ENCODE measurements at places on chromosomes 3 and 15.

GRCh38 chr3:76456322-76456721 is 583.6 kb upstream of the ROBO2 start:
- DNase-seq, result no peak

GRCh38 chr3:76958274-76958673 is 81.6 kb upstream of the ROBO2 start:
- DNase-seq, result no peak

DNA sequence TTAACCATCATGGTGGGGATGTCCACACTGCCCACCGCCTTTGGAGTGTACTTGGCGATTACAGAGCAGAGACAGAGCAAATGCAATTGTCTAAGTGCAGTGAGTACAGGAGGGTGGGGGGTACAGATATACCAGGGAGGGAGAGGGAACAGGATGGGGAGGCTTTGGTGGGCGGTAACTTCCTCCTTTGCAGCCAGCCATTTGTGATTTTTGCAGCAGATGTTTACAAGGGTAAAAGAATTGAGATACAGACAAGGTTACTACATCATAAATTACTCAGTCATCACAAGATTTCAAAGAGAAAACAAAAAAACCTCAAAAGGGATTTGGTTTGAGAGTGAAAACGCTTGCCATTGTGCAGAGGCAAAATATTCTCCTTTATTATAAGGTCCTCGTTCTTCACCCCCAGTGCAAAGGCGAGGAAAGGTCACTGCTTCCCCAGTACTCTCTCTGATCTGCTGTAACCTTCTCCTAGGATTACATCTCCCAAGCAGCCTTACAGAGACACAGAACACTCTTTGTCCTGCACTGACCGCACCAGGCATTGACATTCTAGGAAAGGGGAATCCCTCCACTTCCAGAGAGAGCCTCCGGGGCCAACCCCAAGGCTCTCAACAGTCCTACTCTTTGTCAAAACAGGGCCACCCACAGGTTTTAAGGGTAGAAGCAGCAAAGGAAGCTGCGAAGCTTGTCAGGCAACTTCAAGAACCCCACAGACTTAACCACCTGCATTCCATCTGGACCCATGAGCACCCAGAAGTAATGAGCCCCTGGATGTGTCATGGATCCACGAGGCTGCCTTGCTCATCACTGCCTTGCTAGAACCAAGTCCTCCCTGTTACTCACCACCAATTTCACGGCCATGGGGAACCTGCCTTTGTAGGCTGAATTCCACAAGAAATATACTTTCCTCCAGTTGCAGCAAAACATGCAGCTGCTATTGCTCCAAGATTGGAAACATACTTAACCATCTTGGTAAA is 117.3 kb downstream of the ADAMTS17 start:
- no peak for DNase-seq

GRCh38 chr15:39213385-39213840 is 367.5 kb upstream of the THBS1 start:
- no peak for DNase-seq

DNA sequence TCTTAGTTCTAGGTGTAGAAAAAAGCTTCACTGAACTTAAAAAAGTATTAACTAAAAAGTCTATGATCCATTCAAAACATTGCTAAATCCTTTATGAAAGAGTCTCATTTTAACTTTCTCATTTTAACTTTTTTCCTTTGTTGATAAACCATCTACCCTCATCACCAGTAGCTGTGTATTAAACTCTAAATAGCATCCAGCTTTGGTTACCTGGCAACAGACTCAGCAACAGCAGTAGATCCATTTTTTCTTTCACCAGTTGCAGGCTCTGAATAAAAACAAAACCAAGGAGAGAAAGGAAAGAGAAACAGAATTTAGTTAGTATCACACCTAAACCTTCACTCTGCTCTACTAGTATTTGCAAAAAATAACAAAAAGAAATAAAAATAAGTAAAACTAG is 51.6 kb downstream of the TP53BP1 start:
- no peak for DNase-seq

GRCh38 chr15:78419367-78419766 is 18.6 kb upstream of the IREB2 start:
- no peak for DNase-seq

DNA sequence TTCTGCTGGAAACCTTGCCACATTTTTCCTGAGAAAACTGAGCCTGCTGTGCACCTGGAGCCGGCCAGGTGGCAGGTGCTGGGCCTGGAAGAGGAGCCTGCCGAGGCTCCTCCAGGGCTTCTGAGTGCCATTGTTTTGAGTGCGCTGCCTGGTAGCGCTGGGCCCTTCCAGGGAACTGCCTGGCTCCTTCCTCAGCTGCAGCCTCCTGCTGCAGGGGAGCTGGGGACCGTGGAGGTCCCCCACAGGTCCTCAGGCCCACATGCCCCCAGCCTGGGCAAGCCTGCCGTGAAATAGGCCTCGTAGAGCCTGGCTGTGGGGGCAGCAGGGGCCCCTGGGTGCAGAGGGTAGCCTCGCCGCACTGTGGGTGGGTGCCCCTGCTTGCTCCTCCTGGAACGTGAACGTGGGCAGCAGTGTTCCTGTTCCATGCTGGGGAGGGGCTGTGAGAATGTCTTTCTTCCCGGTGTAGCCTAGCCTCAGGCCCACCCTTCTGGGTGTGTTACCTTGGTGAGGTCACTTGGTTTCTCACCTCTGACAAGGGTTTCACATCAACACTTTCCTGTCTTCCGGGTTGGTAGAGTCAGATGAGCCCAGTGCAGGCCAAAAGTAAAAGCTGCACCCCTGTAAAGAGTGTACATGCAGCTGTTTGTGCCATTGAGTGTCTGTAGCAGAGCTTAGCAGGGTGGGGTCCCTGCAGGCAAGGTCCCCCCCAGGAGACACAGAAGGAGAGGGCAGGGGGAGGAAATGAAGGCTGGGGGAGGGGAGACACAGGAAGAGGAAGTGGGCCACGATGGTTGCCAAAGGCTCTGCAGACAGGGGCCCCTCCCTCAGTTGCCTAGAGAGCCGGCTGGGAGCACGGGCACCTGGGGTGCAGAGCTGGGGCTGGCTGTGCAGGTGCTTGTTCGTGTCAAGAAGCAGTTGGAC is 34.5 kb downstream of the KLF13 start:
- DNase-seq, result no peak

DNA sequence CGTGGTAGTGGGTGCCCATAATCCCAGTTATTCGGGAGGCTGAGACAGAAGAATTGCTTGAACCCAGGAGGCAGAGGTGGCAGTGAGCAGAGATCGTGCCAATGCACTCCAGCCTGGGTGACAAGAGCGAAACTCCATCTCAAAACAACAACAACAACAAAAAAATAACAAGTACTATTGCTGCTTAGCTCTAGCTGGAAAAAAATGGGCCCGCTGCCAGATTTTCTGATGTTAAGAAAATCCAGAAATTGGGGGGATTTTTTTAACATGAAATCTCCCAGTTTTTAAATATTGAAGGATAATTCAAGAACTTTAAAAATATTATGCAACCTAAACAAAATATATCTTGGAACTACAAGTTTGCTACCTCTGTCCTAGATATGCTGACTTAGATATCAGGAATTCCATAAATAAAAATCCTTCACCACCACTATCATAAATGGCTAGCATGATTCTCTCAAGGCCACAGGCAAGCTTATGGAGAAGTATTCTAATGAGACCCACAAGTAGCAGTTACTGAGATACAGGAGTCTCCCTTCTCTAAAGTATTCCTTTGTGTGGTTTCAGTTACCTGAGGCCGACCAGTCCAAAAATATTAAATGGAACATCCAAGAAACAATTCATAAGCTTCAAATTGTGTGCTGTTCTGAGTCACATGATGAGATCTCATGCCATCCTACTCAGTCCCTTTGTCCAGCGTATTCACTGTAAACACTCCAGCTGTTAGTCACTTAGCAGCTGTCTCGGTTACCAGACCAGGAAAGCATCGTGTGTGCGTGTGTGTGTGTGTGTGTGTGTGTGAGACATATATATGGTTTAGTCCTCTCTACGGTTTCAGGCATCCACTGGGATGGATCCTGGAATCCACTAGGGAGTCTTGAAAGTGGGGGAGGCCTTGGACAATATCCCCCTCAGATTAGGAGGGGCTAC is 277.2 kb downstream of the TBL1XR1 start:
- DNase-seq, result peak; percentile 40

DNA sequence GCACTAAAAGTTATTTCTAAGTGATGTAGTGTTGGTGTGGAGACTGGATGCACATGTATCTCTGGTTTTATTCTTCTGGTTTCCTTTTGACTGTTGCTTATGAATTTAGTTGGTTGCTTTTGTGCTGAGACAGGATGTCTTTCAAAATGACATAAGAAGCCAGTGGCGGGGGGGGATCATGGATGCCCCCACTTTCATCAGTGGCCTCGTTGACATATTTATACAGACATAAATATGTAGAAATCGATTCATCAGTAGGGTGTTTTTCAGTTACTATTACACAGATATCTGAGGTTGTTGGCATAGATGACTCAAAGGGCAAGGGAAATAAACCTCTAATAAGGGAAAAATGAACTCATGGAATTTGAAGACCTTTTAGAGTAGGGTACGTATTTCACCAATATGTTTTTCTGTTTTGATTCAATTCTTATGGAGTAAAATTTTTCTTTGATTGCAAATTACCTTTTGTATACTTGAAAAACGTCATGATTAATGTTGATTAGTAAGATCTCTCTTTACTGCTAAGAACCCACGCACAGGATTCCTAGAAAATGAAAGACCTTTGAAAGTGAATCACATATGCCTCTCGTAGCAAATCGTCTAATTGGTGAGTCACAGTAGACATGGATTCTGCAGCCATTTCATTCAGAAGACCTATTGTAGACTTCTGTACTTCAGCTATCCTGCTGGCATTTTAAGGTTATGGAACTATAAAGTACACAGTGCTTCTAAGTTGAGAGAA is 97.4 kb upstream of the RBMS3 start:
- DNase-seq, result no peak

GRCh38 chr3:172217877-172218276 is 178.5 kb downstream of the FNDC3B start:
- no peak for DNase-seq

- no peak for DNase-seq
Measured at GRCh38 chr15:99110581-99111320, 5.9 kb downstream of the SYNM start.

- no peak for DNase-seq
Measured at GRCh38 chr3:126858887-126859286, 124.0 kb upstream of the PLXNA1 start.

- DNase-seq, result no peak
Measured at GRCh38 chr3:178369006-178369405, 167.2 kb upstream of the KCNMB2 start.

- no peak for DNase-seq
Measured at GRCh38 chr15:92576597-92577200, 78.9 kb downstream of the FAM174B start.

DNA sequence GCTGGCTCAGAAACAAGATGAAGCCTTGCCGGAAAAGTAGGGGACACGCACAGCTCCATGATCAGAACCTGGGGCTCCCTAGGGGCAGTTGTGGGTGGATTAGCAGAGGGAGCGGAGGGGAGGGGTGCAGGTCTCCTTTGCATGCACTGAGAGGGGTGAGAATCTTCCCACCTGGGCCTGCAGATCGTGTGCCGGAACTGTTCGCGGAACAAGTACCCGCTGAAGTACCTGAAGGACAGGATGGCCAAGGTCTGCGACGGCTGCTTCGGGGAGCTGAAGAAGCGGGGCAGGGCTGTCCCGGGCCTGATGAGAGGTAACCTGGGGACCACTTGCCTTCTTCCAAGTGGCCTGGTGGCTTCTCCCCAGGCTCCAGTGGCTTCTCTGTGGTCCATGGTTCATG is 24.5 kb upstream of the NR2C2 start:
- DNase-seq, result no peak

- DNase-seq, result no peak
Measured at GRCh38 chr3:9213019-9213634, 36.3 kb downstream of the SRGAP3 start.

GRCh38 chr3:155805204-155805801 is 775 bp downstream of the C3orf33 start:
- DNase-seq, result no peak

DNA sequence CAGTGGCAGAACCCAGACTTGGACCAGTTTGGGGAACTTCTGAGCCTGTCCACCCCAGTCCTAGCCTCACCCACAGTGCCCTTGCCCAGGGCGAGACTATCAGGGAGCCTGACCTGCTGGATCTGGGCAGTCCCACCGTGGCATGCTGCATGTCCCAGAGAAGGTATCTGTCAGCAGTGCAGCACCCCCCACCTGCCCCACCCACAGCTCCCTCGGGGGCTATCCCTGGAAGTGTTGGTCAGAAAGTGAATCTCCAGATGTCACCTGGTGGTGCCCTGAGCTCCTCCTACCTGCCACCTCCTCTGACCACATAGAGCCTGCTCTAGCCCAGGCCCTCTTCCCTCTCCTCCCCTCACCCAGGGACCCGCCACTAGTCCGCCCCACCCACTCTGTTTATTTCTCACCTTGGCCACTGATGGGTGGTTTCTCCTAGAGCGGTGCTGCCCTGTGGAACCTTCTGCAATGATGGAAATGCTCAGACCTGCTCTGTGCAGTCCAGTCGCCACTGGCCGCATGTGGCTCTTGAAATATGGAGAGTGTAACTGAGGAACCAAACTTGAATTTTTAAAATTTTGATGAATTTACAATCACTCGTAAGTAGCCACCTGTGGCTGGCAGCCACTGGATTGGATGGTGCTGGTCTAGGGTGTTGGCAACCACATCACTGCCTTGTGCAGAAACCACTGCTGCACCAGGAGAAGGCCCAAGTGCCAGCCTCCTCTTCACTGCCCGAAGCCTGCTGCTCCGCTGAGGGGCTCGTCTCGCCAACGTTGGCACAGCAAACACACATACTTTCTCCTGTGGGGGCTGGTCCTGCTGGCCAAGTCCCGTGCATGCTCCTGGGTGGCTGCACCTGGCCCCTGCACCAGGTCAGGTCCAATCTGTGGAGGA is 13.1 kb downstream of the HDAC11 start:
- DNase-seq, result no peak

DNA sequence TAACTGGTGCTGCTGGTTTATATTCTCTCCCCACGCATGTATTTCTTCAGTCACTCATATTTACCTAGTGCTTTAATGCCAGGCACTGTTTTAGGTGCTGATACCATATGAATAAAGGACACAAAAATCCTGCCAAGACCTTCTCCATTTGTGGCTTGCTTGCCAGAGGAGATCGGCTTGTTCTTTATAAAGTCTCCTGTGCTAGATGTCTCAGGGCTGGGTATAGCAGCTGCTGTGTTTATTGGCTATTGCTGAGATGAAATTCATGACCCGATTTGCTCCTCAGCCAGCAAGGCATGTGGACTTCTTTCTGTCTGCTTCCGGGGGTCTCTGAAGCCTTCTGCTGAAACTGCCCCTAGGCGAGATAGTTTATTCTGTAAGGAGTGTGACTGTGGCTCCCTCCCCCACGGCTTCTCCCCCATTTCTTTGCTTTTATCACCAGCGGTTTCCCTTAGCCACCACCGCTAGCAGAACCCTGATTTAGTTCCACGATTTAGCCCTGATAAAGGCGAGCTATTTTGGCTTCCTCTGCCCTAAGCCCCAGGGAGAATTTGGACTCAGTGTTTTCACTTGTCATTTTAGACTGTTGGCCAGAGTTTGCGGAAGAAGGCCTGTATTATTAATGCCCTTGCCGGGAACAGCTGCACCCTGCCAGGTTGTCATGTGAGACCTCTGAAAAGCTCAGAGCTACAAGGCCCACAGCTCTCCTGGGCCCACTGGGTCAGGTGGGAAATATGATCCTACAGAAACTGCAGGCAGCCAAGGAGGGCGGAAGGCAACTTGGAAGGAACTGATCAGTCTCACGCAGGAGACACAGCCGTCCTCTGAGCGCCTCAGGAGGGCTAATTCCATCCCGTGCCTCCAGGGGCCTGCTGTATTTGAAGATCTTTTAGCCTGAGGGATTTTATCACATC is 46.8 kb downstream of the ST6GAL1 start:
- DNase-seq, result peak; percentile 58

- DNase-seq, result no peak
Measured at GRCh38 chr3:52297242-52298148, 9.9 kb downstream of the GLYCTK start.

Measured in right renal cortex interstitium (tissue), 3 donors.